Skin of body (tissue), 3 donors: ENCODE measurements at places on chromosomes 7 and 10.
A peak's percentile ranks its signal among the peaks of the same experiment; 100 is the strongest.

DNA sequence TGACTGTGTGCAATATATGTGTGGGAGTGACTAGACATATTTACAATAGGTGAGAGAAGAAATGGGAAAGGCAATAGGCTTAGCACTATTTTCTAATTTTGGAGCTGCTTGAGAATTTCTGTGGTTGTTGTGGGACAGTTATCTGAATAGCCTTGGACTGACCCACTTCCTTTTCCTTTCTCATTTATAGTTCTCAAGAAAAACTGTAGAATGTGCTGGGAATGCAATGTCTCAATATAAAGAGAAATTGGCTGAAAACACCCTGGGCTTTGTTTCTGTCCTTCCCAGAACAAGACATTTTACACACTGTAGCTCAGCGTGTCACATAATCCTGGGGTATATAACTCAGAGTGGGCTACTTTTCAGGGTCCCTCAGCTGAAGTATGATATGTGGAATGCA lies 153.0 kb upstream of the RHOBTB1 start:
- no peak for DNase-seq

DNA sequence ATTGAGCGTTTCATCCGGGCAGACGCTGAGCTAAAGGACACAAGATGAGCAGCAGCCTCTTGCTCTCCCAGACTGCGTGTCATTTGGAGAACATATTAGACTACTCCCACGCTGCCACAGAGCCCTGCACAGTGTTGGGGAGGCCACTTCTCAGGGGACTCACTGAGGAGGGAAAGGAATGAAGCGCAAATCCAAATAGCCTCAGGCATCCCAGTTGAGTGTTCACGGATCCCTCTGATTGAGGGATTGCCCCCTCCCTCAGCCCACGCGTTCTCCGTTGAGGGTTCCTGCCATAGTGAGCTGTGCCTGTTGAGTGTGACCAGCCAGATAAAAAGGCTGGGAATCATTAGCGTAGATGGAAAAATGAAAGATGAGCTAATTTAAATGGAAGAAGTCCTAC lies 563.4 kb downstream of the ACTR3B start:
- DNase-seq, result no peak

DNA sequence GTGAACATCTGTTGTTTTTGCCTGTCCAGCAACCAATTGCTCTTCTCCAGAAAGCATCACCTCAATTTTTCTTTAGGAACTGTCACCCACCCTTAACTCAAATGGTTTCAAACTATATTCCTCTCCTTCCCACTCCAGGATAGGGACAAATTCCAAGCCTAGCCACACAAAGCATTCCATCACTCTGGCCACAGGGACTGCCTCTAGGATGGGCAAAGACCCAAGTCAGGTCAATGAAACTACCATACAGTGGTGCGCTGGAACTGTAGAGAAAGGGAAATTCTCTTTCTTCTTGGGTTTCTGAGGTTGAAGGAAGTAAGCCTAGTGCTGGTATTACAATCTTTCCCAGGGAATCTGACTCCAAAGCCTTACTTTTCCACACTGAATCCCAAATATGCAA lies 3.6 kb downstream of the MICU1 start:
- no peak for DNase-seq

DNA sequence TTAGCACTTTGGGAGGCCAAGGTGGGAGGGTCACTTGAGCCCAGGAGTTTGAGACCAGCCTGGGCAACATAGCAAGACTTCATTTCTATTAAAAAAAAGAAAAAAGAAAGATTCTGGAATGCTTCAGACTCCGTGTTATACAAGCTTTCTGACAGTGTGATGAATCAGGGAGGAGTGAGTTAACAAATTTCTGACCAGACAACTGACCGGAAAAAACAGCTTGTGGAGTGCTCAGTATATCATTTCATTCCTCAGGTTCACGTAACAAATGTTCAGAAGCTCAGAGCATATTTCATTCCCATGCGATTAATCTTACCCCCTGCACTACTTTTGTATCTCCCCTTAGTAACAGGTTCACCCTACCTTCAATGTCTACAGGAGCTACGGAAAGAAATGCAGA lies 28.6 kb upstream of the TNPO3 start:
- DNase-seq, result no peak

DNA sequence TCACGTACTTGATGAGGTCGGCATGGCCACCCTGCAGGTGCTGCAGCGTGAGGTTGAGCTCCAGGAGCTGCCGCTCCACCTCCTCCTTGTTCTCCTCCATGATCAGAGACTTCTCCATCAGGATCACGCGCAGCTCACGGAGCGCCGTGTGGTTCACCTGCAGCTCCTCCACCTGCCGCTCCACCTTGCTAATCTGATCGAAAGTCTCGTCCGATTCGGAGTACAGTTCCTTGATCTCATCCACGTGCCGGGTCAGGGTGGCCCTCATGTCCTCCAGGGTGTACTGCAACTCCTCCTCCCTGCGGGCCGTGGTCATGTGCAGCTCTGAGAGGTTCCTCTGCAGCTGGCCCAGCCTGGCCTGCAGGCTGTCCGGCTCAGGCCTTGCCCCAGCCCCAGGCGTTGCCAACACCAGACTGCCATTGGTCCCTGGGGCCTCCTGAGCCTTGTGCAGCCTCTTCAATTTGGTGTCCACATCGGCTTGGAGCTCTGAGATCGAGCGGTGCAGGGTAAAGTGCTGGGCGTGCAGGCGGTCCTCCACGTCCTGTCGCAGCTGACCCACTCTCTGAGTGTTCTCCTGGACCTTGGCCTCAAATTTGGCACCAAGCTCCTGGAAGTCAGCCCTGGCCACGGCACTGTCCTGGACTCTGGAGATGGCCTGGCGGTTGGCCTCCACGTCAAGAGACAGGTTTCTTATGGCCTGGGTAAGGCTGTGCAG lies 13.9 kb downstream of the MMRN2 start:
- no peak for DNase-seq

DNA sequence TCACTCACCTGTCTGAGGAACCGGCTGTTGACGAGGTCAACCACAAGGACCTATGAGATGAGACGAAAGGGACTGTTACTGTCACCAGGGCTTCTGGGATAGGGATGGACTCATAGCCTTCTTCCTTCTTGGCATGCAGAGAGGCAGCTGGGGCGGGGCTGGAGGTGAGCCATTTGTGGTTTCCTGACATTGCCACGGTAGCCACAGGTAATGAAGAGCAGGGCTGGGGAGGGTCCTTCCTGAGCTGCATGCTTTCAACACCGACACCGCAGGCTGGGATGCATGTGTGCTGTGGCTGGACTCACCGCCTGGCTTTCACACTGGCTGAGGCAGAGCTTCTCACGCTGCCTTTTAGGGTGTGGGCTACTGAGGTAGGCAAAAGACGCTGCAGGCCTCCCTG lies 46.4 kb upstream of the MKRN1 start:
- DNase-seq, result no peak

DNA sequence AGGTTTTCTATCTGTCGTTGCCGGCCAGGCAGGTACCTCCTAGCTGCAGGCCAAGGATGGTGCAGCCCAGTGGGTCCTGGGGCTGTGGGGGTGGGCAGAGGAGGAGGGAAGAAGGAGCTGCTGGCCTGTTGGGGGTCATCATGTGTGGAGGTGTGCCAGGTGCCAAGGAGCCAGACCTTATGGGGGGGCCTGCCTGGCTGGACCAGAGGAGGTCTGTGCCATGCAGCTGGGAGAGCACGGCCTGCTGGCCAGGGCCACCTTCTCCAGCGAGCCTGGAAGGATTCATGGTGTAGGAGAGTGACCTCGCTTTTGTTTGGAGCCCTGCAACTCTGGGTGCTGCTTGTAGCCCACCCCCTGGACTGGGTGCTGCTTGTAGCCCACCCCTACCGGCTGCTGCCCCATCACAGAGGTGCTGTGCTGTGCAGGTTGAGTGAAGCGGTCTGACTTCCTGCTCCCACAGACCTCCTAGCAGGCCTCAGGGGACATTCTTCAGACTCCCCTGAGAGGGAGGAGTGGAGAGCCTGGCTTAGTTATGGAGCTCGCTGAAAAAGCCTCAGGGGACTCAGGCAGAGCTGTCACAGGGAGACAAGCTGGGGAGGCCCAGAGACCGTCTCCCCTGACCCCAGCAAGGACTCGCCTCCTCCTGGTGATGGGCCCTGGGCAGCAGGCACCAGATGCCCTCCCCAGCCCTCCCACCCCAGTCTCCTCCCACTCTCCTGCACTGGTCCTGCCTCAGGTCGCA lies 67.7 kb upstream of the AQP1 start:
- DNase-seq, result no peak

GRCh38 chr10:105609451-105609850 lies 968.4 kb downstream of the SORCS3 start:
- DNase-seq, result no peak

DNA sequence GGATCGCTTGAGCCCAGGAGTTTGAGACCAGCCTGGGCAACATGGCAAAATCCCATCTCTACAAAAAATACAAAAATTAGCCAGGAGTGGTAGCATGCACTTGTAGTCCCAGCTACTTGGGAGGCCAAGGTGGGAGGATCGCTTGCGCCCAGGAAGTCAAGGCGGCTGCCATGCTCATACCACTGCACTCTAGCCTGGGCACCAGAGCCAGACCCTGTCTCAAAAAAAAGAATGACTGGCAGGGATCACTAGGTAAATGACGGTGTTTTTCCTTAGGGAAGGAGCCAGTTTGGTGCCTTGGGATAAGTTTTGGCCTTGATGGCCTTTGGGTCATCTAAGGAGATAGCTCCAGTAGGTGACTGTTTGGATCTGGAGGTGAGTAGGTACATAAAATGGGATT lies 8.9 kb downstream of the TMEM248 start:
- no peak for DNase-seq

- no peak for DNase-seq
Observed at GRCh38 chr7:139246905-139247304, 15.9 kb downstream of the UBN2 start.

DNA sequence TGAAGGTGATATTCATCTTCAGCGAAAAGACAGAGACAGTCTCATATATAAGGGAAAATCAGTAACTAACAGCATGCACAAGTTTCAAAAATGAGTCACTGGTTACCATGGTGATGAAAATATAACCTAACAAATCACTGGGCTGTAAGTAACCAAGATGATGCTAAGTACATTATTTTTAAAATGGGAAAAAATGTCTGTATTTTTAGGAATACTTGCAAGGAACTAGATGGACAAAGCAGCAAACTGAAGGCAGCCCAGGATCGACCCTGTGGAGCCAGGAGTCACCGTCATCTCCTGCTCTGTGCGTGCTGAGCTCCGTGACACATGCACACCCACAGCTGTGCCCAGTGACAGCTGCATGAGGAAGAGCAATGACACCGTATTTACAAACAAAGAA lies 137.3 kb downstream of the ELMO1 start:
- DNase-seq, result peak; percentile 50

DNA sequence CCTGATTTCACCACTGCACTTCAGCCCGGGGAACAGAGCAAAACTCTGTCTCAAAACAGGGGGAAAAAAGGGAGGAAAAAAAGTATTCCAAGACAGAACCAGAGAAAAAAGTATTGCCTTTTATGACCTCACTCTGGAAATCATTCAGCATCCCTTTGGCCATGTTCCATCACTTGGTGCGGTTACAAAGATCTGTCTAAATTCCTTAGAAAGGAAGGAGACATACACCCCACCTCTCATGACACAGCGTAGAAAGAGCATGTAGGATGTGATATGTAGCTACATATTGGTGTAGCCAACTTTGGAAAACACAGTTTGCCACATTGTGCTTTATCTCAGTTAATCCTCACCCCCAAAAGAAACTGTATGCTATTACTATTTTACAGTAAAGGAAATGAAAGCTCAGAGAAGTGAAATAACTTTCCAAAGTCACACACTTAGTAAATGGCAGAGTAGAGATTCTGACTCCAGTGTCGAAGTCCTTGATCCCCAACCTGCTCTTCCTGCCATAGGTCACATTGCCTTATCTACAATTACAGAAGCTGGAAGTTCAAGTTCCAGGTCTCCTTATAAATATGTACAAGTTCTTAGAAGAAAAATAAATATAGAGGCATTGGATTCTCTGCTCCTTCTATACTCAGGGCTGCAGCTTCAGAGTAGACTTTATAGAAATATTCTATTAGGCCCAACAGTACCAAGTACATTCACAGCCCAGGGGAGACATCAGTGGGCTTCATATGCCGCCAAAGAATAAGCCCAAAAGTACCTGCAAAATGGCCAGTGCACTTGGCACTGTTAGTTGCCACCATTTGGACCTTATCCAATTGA lies 91.6 kb upstream of the KMT2E start:
- no peak for DNase-seq

DNA sequence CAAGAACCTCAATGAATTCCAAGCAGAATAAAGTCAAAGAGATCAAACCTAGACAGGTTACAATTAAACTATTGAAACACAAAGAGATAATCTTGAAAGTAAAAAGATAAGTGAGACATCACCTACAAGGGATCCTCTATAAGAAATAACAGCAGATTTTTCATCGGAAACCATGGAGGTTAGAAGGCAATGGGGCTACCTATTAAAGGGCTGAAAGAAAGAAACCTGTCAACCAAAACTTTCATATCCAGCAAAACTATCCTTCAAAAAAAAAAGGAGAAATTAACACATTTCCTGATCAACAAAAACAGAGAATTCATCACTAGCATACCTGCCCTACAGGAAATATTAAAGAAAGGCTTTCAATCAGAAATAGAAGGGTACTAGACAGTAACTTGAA lies 244.9 kb downstream of the ARHGAP12 start:
- no peak for DNase-seq

GRCh38 chr7:9201928-9202327 lies 768.5 kb downstream of the NXPH1 start:
- no peak for DNase-seq
